Activated CD8-positive, alpha-beta memory T cell treated with anti-CD3 and anti-CD28 coated beads for 36 hours (primary cell): ENCODE measurements at places on chromosomes 6 and 20. TPM values are rescaled to one million over a fixed set of nuclear protein-coding genes. Genes with fewer than 3 reads are reported as not detected.

PDYN gene
- not detected for total RNA-seq

MBOAT1 gene
- total RNA-seq, result 11.6 TPM

LHFPL5 gene
- total RNA-seq, result not detected

CRISP1 gene
- not detected for total RNA-seq

OOEP gene
- 0.42 TPM for total RNA-seq
